Neuronal stem cell (in vitro differentiated cells): ENCODE measurements at places on chromosomes 7 and 10.

DNA sequence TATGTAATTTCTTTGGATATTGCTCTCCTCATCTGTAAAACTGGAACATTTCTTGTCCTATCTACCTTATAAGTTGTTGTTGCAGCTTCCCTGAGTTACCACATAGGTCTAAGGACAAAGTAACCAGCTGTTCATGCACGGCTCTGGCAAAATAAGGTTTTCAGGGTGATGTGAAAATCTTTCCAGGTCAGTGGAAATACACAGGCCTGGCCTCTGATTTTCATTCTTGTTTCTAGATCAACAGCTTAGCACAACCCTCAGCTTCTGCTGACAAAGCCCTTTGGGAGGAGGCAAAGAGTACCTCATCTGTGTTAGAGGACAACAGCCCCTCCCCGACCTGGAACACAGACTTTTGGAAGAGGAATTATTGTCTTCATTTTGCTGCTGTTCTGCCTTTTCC lies 117.5 kb upstream of the AGK start:
- no peak for DNase-seq

- DNase-seq, result no peak
These were observed 655.6 kb downstream of the SORCS1 start for GRCh38 chr10:106508950-106509349.

DNA sequence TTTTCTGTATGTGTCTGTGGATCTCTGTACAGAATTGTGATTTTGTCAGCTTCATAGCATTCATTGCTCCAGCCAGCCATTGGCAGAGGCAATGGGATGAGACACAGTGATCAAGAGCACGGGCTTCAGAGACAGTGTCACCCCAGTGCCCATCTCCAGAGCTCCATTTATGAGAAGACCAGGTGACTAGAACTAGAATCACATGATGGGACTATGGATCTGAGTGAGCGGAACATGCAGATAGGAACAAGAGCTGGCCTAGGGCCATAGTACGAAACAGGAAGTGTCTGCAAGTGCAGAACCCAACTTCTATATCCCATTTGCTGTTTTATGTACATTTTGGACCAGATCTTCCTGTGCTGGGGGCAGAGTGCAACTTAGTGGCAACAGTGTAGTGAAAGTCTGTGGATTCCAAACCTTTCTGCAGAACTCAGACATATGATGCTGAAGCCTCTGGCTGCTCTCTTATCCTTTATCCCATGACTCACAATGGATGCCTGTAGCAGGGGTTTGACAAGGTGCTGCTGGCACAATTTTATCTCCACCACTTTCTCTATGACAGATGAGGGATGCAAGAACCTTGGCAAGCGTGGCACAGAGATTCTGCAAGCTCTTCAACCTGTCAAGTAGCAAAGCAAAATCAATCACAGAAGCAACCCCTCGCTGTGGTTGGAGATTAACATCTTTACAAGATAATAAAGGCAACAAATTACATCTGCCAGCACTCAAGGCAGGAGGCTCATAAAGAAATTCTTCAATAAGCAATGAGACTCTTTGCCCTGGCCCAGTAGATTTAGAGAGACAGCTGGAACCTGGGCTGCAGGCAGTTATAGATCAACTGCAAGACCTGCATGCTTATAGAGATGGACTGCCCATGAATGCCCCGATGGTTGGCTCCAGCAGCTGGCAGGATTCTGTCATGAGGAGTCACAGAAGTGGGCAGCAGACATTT lies 681.3 kb downstream of the TNS3 start:
- no peak for DNase-seq

DNA sequence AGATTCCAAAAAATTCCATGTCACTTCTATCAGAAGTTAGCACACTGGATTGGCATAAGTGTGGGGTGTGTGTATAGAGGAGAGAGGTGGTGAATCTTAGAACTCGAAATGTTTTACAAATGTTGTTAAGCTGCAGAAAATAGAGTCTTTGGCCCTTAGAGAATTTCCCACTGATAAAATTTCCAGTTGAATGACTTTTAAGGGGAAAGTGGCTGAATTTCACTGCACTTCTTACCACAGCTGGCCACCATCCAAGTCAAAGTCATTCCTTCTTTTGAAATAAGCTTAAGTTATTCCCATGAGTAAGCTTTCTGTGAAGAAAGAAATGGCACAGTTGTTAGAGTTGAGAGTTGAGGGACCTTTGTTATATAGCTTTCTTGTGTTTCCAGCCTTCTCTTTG lies 13.9 kb downstream of the VCL start:
- DNase-seq, result no peak

GRCh38 chr7:102973096-102973802 lies 60.4 kb downstream of the LRRC17 start:
- no peak for DNase-seq

DNA sequence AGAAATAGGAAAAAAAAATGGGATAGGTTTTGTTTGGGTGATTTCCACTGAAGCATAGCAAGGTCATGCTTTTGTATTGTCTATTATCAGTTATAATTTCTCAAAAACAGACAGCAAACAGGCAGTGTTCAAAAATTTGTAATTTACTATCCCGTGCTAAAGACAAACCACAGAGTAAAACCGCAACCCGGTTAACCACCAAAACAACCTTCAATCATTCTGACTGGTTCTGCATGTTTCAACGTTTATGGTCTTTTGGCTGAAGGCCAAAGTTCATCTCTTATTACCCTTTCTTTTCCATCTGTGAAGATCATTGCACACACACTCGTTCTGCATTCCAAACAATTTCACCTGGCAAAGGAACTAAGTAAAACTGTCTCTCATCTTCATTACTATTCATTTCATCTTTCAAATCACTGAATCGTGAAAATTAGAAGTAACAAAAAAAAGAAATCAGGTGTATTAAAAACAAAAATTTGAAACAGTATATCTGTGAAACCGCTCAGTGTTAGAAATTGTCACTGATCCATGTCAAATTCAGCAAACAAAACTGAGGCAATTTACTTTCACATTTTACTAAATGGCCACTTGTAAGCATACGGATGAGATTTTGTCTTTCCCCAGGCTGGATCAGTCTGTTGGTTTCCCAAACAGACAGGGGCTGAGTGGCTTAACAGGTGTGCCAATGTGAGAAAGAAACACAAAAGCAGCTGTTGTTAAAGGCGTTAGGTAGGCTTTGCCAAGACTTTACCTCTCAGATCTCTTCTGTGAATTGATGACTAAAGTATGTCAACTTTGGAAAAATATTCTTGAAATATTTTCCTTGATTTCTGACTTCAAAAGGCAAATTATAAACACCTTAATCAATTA lies 539.6 kb downstream of the CNTNAP2 start:
- DNase-seq, result no peak

GRCh38 chr7:113504142-113504541 lies 385.8 kb upstream of the SMIM30 start:
- no peak for DNase-seq

GRCh38 chr10:114042895-114043531 lies 653 bp upstream of the ADRB1 start:
- DNase-seq, result no peak

DNA sequence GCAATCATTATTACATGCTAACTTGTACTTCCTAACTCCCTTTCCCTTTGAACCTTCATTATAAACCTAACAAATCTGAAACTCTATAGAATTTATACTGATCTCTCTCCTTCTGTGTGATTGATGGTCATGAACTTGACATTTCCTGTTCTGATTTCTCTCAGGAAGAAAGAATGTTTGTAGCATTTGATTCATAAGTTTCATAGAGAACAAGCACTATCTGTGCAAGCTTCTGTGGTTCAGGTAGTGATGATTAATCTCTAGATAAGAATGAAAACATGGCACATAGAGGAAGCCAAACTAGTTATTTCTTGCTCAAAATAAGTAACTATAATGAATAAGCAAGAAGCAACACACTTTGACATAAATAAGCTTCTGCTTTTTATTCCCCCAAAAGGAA lies 34.2 kb downstream of the TFPI2 start:
- DNase-seq, result no peak

DNA sequence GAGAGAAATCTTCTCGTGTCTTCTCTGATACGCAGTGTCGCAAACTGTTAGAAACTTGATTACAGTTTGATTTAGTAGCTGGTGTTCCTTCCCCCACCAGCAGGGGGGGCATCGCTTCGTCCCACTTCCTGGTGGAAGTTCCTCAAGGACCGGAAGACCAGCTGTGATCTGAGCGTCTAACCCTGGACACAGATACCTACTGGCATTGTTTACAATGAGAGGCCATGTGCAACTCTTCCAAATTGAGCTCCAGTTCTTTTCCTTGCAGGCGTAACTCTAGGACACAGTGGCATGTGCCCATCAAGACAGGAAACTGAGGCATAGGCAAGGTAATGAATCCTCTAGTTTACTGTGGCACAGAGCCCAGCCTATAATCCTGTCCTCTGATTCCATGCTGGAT lies 219.0 kb downstream of the CCDC3 start:
- peak; percentile 27 for DNase-seq

DNA sequence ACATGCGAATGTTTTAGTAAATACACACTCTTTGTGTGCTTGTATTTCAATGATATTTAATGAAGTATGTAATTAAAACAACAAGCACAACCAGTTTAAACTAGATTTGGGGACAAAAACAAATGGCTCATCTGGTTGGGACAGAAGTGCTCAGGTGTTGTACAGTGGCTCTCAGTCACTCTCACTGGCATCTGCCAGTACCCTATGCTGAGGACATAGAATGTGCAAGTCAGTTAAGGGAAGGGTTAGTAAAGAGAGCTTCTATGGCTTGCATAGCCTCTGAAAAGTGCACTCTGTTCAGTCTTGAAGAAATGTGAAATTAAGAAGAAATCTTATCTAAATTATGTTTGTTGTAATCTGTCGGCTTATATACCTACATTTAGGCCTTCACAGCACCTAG lies 183.0 kb downstream of the LRRC4 start:
- DNase-seq, result no peak

DNA sequence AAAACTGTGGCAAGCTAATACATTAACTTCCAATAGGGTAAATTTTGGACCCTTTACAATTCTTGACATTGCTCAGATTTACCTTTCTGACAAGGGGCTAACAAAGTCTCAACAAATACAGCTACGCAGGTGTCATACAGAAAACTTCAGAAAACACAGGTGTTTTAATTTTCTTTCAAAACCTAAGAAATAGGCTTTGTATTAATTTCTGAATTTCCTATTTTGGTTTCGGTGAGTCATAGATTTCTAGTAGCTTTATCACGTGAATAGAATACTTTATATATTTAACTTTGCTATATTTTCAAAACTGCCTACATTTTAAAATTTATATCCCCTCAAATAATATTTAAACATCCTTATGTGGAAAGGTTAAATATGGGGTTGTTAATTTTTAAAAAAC lies 215.3 kb downstream of the DGKB start:
- DNase-seq, result no peak

- no peak for DNase-seq
These were observed 47.9 kb downstream of the WAC start for GRCh38 chr10:28580825-28581224.

- DNase-seq, result no peak
These were observed 56.1 kb downstream of the ADCYAP1R1 start for GRCh38 chr7:31108097-31108657.

DNA sequence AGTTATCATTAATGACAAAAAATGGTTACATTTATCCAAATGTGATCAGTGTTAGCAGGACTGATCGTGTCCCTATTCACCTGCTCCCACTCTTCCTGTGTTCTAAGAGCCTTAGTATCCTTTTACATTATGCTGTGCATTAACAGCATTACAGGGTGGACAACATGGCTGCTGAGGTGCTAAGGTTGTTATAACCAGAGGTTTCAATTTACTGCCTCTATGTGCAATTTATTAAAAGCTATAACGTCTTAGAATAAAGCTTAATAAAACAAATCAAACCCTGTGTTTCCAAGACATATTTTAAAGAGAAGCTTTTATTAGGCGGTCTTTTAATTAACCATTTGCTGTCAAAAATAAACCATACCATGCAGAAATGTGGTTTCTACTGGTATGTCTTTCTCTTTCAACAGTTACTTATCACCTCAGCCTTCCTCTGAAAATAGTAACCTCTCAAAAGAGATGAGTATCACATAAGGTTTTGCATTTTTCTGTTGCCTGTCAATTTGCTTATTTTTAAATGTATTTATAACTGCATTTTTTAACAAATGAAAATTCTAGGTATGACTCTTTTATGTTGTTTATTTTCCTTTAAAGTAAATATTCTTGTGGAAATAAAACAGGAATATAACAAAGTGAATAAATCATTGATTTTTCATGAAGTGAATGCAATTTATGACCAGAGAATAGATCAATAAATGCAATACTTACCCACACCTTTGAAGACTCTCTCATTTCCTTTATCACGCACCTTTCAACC lies 849.8 kb upstream of the SORCS1 start:
- DNase-seq, result no peak

- no peak for DNase-seq
These were observed 13.6 kb downstream of the LGI1 start for GRCh38 chr10:93771354-93771753.

GRCh38 chr10:1020460-1020859 lies 5.2 kb downstream of the IDI2 start:
- no peak for DNase-seq

DNA sequence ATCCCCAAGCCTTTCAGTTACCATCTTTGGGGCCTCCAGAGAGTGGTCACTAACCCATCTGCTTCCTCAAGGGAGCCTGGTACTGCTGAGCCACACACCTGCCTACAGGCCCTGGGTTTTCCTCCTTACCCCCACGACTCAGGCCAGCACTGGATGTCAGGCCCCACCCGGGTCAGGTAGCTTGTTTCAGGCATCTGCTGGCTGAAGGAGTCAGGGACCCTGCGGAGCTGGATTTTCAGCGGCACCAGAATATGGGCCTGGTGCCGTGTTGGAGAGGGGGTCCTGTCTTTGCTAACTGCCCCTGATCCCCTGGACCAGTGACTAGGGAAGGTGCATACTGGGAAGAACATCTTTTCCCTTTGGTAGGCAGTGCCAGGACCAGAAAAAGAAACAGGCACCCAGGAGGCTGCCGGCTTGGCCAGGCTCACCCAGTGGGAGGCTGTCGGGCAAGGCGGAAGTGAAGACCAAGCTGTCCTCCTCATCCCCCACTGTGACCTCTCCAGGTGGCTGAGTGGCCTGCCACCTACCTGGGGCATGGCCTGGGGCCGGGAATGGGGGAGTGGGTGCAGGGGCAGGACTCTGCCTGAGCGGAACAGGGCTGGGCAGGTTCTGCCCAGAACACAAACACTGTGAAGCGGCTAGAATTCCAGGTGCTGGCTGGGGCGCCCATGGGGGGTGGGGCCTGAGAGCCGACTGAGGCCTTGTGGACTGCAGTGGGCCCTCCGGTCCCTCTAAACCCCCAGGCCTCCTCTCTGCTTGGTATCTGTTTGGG lies 12.4 kb upstream of the SAMD8 start:
- DNase-seq, result no peak

GRCh38 chr7:5549096-5549763 lies 125.6 kb upstream of the TNRC18 start:
- DNase-seq, result no peak
